ENCODE measurements at places on chromosomes 4 and X. TPM values are rescaled to one million over a fixed set of nuclear protein-coding genes. Genes with fewer than 3 reads are reported as not detected.

Gene GRIA2
- total RNA-seq, result not detected

DNA sequence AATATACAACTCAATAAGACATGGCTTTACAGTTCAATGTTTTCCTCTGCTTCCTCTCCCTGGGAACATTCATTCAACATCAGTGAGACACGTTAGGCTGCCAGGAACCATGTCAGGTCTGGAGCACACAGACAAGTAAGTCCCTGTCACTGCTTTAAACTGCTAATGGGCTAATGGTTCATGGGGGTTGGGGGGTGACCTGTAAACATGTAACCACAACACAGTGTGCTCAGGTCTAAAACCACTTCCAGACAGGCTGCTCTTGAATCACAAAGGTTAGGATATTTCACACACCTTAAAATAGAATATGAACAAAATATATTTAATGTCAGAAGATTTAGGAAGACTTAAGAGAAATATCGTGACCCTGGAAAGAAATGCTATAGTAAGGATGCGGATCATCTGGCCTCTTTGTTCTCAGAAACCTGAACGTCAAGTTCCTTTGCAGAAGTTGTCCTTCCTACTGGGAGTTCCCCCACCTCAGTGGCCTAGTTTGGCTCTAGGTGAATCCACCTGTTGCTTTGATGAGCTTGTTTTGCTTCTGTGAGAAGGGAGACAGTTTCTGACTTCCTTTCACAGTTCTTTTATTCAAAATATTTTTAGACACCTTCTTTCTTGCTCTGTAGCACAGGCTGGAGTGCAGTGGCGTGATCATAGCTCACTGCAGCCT, 359.9 kb downstream of the UNC5C start:
- no peak for DNase-seq

DNA sequence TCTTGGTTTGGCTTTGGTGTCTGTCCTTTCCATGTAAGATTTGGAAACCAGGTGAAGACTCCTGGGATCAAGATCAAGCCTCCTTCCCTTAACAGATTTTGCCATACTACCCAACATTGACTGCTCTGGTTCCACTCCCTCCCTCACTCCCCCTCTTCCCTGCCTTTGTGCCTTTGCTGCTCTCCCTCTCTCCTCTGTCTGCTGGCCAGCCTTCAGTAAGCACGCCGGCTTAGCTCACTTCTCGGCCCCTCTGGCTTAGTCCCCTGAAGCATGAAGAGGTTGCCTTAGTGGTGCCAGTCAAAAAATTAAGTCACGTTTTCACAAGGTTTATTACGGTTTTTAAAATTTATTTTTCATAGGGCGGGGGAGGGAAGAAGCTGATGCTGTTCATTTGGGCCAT, 6.0 kb downstream of the GRIA3 start:
- DNase-seq, result no peak

DNA sequence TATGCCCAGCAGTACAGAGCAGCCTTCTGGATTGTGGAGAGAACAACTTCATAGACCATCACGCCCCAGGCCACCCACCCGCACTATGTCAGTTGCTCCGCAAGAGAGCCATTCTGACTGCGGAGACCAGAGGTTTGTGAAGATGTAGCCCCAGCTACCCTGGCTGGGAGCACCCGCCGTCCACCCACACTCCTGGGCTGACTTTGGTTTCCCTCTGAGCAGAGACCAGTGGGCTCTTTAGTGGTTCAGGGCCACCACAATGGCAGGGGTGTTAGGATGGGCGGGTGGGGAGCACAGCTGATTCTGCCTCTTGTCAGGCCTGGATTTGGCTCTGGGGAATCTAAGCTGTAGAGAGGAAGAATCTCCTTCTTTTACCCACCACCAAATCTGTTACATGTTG, 313.4 kb downstream of the LDB2 start:
- no peak for DNase-seq

DNA sequence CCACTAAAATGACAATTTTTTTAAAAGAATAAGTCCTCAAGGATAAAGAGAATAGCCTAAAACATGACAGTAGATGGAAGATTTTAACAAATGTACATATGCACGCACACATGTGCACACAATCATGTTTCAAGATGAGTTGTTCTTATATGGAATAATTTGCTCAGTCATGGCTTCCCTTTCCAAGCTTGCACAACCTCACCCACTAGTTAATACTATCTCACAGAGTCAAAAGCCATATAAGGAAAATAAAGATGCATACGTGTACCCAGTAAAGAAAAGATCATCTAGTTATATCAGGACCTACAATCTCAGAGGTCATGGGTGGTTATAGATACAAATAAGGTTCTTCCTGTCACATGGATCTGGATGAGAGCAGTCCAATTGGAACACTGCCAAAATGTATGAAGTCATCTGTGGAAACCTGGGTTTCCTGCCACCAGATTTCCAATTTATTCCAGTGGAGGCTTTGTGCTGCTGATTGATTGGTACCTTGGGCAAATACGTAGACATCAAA, 56.1 kb downstream of the FAM13A start:
- DNase-seq, result no peak

DNA sequence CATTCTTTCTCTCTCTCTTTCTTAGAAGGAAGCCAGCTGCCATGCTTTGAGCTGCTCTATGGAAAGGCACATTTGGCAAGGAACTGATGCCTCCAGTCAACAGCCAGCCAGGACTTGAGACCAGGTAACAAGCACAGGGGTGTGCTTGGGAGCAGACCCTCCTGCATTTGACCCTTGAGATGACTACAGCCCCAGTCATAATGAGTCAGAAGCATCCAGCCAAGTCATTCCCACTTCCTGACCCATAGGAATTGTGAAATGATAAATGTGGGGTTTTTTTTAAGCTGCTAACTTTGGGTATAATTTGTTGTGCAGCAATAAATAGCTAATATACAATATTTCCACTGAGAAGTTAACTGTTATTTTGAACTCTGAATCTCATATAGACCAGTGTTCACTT, 446.9 kb downstream of the GRXCR1 start:
- no peak for DNase-seq

All from HCT116 (cell line).